ENCODE measurements at places on chromosomes 11 and 22.

DNA sequence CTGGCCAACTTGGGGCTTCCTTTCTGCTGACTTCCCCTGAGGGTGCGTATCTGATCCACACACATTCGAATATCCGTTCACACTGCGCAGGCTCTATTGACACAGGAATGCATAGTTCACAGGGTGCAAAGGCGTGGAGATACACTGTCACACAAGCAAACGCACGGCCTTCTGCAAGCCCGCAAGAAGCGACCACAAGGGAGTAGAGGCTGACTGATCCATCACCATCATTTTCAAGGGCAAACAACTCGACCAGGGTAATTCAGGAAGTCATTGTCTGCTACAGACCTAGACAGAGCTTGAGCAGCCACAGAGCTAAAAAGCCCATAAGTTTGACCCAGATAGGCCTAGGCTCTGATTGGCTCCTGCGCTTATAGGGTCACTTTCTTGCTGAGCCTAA, 392.3 kb downstream of the MN1 start:
- no peak for DNase-seq

GRCh38 chr11:68328374-68329091, 16.1 kb downstream of the LRP5 start:
- DNase-seq: peak; percentile 84

- DNase-seq: no peak
Observed at GRCh38 chr11:2830886-2831285, 54.7 kb downstream of the CDKN1C start.

GRCh38 chr11:94858012-94858705, 90.0 kb downstream of the AMOTL1 start:
- DNase-seq: peak; percentile 30

DNA sequence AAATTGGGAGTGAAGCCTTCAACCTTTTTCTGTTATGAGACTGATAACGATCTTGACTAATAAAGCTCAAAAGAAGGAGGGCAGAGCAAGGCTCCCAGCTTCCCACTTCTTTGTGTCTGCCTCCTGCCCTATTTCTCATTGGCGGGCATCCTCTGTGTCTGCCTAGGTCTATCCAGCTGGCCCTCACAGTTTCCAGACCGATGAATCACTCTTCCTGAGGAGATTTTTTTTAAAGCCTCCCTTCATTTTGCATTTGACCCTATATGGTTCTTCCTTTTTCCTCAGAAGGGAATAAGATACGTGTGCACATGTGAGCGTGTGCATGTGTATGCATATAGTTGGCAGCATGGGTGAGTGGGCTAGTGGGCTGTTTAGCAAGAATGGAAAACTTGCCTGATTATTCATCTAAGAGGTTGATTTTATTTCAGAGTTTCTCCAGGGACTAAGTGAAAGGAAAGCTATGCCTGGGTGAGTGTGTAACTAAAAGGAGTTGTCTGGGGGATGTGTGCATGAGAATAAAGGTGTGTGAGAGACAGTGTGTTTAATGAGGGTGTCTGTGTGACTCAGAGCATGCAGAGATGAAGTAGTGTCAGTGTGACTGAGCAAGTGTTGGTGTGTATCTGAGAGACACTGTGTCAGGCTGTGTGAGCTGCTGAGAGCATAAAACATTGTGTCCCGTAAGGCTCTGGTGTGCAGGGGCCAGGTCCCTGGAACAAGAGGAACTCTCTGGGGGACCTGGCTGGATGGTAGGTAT, 12.2 kb downstream of the PHLDB1 start:
- no peak for DNase-seq
